Activated CD4-positive, CD25-positive, alpha-beta regulatory T cell treated with anti-CD3 and anti-CD28 coated beads, Interleukin-2, amount 50 U/mL, for 24 hours (primary cell): ENCODE measurements at places on chromosomes 7 and 10.

- ATAC-seq: no peak
Observed at GRCh38 chr10:87503401-87503800, 1.3 kb upstream of the MINPP1 start.

DNA sequence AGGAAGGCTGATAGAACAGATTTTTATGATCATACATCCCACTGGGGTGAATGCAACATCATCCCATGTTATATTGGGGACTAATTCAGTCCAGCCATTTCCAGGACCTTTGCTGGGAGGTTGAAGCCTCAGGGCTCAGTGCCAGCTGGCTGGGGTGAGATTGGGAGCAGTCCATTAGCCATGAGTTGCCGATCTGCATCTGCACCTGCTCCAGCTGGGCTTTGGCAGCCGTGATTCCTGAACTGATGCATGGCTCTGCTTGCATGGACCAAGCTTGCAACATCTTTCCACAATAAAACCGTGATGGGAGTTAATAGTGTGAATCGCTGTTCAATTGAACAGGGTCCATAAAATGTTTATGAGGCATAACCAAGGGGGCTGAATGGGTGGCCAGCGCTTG is 346.9 kb downstream of the TYW1 start:
- ATAC-seq: no peak

GRCh38 chr7:30281791-30282190 is 2.6 kb upstream of the ZNRF2 start:
- no peak for ATAC-seq

GRCh38 chr10:8424555-8425211 is 370.2 kb downstream of the GATA3 start:
- ATAC-seq: no peak

DNA sequence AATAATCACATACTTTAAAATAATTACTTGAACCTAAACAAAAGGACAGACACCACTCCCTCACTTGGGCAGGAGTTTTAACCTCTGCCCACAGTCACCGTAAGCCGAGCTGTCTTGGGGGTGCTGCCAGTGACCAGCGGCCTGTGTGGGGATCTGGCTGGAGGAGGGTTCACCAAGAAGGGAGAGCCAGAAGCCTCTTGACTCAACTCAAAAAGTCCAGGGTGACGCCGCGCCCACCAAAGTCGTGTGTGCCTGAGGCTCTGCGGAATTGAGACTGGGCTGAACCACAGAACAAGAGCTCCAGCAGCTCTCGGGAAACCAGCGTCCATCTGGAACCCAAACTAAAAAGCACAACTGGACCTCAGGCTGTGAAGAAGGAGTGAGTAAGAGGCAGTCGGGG is 35.8 kb downstream of the ZFAND2A start:
- ATAC-seq: no peak

DNA sequence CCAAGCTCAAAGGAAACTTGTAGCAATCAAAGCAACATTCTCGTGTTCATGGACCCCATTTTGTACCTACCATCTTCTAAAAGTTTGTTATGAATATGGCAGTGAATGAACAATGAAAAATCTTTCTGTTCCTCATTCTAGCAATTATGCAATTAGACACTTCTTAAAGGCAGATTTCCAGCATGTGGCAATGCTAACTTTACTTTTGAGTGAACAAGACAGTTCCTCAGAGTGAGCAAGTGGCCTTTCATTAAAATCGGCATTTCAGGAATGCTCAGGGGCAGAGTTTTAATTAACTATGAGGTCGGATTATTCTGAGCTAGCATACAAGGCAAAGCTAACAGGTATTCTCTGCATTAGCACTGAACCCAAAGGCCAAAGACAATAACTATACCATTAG is 48.4 kb upstream of the NFE2L3 start:
- no peak for ATAC-seq

- no peak for ATAC-seq
Observed at GRCh38 chr7:110940756-110941155, 150.2 kb upstream of the LRRN3 start.

DNA sequence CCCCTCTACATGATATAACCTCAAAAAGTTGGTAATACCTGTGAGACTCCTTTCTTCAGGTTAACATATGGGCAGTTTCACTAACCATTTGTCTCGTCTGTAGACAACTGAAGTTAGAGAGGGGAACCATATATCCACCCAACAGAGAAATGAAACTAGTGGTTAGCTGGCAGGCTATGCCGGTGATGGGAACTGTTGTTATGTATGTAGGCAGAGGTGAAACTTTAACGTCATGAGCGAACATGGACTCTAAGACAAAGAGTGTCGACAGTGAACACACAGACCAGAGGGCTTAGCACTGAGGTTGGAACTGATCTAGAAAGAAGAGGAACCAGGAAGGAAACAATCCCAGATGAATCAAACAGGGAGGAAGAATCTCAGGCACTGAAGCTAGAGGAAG is 112.4 kb downstream of the ELMO1 start:
- ATAC-seq: peak; percentile 83

DNA sequence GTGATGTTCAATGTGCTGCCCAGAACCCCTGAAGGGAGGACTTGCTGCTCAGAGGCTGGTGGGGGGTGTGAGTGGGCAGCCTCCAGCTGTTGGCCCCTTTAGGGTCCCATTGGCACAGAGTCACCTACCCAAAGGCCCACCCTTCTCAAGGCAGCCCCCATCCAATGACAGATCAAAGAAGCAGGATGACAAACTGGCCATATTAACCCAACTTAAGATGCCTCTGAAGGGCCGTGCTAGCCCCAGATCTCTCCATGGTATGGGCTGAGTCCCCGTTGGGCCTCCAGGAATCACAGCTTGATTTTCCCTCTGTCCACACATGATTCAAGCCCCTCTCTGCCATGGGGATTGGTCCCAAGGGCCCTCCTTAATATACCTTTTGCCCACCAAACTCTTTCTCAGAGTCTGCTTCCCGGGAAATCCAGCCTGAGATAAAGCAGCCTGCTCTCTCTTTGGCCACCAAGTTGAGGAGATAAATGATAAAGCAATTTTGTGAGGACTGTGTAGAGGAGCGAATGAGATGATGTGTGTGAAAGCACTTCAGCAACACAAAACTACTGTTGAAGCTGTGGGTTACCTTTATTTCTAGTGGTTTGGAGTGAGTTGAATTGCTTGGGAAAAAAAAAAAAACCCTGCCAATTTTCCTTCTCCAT is 38.2 kb upstream of the C10orf71 start:
- ATAC-seq: no peak

DNA sequence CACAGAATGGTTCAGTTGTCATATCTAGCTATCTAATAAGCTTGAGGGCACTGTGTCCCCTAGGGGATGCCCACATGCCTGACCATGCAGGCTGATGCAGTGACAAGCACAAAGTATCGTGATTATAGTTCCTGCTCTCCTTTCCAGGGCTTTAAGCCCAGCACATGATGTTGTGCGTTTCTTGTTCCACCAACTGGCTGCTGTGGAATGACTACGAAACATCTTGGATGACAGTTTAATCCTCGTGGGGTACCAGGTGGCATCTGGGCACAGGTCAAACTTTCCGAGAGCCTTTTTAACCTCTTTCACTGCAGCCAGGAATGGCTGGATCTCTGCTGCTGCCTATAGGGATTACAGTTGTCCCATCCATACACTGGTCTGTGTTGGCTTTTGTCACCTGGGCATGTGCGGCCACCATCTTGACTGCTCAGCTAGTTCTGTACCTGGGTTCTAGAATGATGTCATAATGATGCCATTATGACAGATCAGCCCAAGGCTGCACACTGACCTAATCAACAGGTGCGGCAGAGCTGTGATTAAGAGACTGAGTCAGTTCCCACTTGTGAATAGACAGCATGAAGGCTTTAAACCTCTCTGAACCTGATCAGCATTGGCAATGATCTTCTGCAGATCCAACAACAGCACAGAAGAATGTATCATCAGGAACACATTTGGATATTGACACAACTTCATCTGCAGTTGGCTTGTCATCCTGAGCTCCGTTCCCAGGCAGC is 144.1 kb downstream of the DLG5 start:
- ATAC-seq: no peak

DNA sequence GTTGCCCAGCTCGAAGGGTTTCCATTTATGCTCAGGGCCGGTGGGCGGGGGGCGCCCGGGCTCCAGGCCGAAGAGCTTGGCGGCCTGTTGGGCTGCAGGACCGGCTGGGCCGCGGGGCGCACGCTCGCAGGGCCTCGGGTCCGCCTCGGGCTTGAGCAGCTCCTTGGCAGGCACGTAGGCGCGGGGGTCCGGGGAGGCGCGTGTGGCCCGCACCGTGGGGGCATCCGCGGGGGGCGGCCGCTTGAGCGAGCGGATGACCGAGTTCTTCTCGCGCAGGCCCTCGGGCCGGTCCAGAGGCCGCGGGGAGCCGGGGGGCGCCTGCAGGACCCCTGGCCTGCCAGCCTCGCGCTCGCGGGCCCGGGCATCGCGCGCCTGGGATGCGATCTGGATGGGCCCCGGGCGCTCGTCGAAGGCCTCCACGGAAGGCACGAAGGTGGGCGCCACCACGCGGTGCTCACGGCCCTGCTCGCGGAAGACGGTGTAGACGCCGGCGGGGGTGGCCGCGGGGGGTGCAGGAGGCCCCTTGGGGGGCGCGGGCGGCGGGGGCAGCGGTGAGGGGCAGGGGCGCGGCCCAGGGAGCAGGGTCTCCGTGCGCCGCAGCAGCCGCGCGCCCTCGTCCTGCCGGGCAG is 35.2 kb downstream of the TNRC18 start:
- no peak for ATAC-seq

DNA sequence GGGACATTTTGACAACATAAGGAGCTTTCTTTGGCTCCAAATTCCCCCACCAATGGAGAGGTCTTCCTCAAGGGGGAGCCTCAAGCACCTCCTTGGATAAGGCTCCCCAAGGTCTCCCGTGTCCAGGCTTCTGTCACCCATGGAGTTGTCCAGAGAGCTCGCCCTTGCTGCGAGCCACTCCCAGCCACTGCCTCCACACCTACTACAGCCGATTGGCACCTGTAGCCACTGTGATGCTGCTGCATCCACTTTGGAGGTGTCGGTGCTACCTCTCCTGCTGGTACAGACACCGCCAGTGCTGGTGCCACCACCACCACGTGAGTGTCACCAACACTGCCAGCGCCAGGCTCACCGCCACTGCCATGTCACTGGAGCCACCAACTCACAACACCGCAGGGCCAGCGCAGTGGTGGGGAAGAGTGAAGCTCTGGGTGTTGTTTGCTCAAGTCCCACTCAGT is 22.1 kb upstream of the ENO4 start:
- ATAC-seq: no peak

DNA sequence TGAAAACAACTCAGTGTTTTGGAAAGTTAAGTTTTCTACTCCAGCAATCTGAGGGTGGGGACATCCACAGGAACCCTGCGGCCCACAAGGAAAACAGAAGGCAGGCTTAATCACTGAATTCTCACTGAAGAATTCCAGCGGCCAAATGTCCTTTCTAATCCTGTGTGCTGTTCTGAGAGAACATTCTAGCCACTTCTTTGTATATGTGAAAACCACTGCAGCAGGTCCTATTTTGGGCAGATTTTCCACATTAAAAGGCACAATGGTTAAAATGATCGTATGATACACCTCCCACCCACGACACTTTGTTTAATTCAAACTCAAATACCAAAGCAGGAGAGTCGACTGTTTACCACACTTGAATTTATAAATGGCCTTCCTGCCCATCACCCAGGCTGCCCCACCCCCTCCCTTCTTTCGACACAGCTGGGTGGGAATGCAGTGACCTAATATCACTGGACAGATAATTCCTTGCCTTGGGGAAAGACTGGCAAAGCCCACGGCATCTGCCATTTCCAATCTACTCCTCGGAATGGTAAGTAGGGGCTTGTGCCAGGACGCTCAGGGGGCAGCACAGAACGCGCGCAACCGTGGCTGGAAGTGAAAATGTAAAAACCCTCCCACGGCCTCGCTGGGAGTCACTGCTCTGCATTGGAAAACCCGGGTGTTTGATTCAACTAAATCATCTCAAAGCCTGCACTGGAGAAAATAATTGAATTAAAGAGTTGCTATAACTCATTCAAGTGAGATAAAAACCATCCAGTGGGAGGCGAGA is 67.0 kb downstream of the CTBP2 start:
- ATAC-seq: no peak

DNA sequence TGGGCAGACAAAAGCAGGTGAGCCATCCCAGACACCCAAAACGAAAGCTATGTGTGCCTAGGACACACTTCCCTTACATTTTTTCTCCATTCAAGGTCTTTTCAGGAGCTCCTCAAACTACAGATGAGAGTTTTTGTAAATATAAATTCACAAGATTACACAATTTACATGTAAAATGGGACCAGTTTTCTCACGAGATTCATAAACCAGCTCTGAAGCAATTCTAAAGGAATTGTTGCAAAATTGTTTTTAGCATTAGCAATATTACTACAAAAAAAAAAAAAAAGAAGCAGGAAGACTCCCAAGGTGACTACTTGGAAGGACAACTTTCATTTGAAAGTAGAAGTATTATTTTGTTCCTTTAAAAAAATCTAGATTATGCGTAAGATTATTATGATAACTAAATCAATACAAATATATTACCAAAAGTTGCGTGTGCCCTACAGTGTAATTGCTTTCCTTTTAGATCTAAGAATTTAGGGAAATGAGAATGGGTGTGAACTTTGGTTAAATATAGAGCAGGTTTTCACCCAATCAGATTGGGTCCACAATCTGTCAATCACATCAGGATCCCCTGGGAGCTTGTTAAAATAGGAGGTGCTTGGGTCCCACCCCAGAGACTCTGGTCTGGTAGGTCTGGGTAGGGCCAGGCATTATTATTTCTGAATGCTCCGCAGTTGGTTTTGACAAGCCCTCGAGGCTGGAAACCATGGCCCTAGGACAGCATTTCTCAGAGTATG is 72.2 kb downstream of the TBXAS1 start:
- ATAC-seq: no peak

- no peak for ATAC-seq
Observed at GRCh38 chr7:15921576-15921975, 235.1 kb upstream of the MEOX2 start.

DNA sequence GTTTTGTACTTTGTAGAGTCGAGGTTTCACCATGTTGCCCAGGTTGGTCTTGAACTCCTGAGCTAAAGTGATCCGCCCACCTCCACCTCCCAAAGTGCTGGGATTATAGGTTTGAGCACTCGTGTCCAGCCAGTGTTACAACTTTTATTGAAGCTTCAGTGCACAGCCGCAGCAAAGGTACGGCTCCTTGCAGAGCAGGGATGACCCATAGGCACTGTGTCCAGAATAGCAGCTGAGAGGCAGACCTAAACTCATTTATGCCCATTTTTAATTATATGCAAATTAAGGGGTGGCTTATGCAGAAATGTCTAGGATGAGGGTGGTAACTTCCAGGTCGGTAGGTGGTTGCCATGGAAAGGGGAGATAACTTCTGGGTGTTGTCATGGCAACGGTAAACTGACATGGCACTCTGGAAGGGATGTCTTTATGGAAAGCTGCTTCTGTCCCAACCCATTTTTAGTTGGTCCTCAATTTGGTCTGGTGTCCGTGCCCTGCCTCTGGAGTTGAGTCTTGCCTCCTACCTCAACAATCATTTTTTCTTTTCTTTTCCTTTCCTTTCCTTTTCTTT is 22.7 kb downstream of the NYAP1 start:
- no peak for ATAC-seq

- no peak for ATAC-seq
Observed at GRCh38 chr7:87934699-87935383, 790 bp downstream of the ADAM22 start.

DNA sequence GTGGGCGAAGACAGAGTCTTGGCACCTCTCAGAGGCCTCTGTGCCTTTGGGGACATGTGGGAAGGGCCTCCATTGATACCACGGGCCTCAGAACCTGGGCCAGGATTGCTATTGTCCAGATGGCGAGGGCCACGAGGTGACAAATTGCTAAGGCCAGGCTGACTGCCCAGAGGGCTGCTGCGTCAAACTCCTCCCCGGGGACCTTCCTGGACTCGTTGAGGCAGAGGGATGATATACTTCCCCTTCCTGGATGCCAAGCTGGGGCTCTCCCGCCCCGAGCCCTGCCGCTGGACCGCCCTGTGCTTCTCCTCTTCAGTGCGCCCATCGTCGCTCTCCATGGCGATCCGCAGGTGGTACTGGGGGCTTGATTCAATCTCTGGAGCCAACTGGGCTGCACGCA is 58.9 kb downstream of the LRRC72 start:
- ATAC-seq: no peak
